ENCODE measurements at places on chromosomes 3 and 15.

- no peak for DNase-seq
Measured at GRCh38 chr3:79765911-79766310, 1.9 kb downstream of the ROBO1 start.

DNA sequence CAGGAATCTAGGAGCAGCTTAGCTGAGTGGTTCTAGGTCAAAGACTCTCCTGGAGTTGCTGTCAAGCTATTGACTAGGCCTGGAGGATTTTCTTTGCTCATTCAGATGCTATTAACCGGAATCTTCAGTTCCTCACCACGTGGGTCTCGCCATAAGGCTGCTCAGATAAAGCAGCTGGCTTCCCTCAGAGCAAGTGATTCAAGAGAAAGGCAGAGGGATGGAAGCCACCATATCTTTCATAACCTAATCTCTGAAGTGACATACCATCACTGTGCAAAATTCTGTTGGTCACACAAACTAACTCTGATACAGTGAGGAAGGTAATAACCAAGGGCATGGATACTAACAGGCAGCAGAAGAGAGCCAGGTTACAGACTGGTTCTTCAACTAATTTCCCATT, 72.7 kb upstream of the FLNB start:
- no peak for DNase-seq

GRCh38 chr15:28043691-28044091, 55.4 kb downstream of the OCA2 start:
- no peak for DNase-seq

- no peak for DNase-seq
Measured at GRCh38 chr3:58535531-58536500, 1.2 kb downstream of the ACOX2 start.

- peak; percentile 74 for DNase-seq
Measured at GRCh38 chr3:171028025-171028778, 1.7 kb upstream of the SLC2A2 start.

- DNase-seq, result no peak
Measured at GRCh38 chr3:196377321-196377720, 39.1 kb upstream of the TM4SF19 start.

GRCh38 chr3:71016178-71016845, 567.2 kb downstream of the FOXP1 start:
- DNase-seq, result no peak

GRCh38 chr3:12648384-12648959, 15.4 kb downstream of the RAF1 start:
- no peak for DNase-seq

DNA sequence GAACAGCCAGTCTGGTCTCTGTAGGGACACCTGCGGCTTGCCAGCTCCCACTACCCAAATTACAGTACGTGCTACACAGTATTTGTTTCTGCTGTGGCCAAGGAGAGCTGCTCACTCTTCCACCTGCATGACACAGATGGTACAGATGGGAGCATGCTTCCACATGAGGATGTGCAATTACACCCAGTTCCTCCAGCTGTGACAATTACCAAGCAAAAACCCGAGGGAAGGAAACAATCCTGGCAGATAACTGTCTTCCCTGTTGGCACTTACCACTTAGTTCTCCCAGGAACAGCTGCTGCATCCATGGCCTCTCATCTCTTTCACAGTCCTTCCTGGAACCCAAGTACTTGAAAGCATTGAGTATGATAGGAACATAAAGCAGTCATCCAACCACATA, 34.4 kb downstream of the DET1 start:
- no peak for DNase-seq

- no peak for DNase-seq
Measured at GRCh38 chr3:16359331-16359730, 94.3 kb downstream of the OXNAD1 start.

DNA sequence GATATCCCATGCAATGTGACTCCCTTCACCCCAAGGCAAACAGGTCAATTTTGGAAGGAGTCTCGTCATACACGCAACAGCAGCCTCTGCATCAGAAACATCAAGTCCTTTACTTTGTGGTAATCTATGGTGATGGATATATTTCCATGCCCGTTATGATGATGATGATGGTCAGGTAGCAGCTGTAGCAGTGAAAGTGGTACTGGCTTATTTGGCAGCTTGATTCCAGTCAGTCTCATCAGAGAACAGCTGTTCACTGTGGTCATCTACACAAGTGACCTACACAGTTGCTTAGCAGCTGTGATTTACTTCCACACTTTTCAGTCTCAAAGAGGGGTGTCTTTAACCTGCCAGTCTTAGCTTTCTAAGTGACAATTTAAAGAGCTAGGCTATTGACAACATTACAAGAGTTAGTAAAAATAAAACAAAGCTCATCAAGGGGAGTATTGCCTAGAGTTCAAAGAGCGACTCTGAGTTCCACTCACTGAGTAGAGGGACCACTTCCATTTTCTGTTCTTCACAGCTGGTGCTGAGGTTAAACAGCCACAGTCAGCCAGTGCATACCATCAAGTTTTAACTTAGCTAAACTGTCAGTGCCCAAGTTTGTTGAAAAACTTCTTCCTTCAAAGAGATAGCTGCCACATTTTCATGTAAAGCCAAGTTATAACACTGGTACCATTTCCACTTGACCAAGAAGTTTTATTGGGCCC, 587.4 kb upstream of the KCNMB2 start:
- no peak for DNase-seq

DNA sequence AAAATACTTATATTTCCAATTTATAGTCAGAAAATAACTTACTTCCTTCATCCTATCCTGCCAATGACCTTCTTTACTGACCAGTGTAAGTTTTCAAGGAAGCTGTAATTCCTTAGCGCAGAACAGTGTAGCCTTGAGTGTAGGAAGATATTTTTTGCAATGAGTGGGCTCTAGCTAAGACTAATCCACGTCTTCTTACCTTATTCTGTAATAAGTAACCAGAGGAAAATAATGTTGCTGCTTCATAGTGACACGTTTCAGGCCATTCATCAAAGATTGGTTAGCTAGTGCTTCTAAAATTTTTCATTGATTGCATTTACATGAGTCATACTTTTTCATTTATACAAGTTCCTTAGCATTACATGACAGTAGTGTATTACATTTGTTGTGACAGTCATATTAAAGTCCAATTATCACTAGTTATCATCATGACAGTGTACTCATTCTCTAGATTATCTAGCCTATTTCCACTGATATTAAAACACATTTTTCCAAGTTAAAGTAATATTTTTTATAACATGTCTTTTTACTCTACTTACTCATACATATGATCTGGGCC, 403.8 kb upstream of the EPHA3 start:
- no peak for DNase-seq

DNA sequence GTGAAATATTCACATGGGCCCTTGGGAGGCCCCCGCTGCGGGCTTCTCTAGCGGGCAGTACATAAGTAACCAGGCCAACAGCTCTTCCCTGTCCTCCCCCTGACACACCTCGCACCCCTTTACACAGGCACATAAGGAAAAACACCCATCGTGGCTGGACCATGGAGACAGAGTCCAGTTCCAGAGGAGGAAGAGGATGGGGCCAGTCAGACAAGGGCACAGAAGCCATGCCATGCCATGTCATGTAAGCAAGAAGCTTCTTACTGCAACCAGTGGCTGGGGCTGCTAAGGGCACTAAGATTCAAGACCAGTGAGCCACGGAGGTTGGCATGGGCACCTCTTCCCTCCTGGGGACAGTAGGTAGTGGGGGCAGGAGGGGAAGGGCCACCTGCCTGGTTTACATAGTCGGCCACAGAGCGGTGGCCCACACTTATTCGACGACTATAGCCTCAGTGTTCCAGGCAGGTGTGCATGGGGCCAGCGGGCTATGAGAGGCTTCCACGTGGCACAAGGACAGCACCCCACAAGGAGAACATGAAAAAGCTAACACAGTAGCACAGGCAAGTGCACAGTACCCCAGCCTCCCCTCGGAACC, 5.7 kb upstream of the CYP11A1 start:
- DNase-seq, result no peak

DNA sequence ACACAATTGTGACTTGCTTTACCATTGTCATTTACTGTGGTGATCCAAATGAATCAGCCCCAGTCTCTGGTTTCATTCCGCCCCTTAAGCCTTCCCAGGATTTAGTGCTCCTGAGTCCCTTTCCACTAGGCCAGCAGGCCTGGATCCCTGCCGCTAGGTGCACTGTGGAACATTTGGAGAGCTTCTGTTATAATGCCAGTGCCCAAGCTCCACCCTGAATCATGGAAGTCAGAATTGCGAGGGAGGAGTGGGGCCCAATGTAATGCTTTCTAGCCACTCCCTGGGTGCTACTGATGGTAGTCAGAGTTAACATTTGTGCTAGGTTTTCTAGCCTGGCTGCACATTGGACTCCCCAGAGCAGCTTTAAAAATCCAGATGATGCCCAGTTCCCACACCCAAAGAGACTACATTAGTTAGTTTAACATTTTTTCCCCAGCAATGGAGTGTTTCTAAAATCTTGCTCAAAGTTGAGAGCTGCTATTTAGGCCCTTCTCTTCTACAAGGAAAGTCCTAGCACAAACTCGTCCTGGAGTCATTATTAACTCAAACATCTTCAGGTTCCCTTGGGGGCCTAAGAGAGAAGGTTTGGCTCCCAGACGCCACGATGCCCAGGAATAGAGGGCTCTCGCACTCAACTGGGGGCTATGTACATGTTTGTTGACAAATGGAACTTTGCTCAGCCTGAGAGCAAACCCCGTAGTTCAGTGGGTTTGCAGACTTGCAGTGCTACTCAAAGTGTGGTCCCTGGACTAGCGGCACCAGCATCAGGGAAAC, 366.7 kb upstream of the PROK2 start:
- no peak for DNase-seq

GRCh38 chr15:90679959-90680358, 37.2 kb upstream of the BLM start:
- DNase-seq, result no peak

GRCh38 chr3:28595372-28595771, 246.7 kb upstream of the AZI2 start:
- DNase-seq, result no peak

DNA sequence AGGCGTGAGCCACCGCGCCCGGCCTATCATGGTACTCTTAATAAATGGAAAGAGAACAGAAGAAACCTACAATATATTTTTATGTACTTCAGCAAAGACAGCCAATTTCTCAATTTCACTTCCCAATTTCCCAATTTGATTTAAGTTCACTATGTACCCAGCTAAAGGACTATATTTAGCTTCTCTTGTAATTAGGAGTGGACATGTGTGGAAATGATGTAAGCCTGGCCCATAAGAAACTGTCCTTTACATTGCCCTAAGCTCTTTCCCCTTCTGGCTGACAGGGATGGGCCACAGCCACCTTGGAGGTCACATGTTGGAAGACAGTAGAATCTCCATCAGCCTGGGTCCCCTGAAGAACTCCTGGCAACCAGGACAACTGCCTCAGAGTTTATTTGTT, 6.2 kb downstream of the TMEM39A start:
- DNase-seq, result no peak

GRCh38 chr3:32374788-32375595, 16.7 kb upstream of the CMTM7 start:
- DNase-seq, result no peak

DNA sequence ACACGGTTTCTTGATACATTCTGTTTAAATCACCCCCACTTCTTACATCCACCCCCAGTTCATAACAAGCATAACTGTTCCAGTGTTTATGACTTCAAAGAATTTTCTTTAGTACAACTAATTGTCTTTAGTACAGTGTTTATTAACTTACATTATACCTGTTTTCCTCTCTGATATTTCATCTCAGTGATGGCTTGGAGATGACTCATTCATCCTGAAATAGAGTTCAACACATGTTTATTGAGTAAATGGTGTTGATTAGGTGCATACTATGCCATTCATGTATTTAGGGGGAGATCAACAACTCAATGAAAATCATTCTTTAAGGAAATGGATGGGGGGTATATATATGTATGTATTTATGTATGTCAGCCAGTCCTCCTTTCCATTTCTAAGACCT, 21.7 kb upstream of the UTS2B start:
- no peak for DNase-seq

DNA sequence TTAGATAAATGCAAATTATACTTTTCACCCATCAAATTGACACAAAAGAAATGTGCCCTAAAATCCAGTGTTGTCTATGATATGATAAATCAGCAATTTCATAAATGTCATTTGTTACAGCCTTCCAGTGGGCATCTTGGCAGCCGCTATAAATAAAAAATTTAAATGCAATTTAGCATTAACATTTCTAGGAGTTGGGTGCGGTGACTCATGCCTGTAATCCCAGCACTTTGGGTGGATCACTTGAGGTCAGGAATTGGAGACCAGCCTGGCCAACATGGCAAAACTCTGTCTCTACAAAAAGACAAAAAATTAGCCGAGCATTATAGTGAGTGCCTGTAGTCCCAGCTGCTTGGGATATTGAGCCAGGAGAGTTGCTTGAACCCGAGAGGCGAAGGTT, 65.9 kb upstream of the POMGNT2 start:
- no peak for DNase-seq

DNA sequence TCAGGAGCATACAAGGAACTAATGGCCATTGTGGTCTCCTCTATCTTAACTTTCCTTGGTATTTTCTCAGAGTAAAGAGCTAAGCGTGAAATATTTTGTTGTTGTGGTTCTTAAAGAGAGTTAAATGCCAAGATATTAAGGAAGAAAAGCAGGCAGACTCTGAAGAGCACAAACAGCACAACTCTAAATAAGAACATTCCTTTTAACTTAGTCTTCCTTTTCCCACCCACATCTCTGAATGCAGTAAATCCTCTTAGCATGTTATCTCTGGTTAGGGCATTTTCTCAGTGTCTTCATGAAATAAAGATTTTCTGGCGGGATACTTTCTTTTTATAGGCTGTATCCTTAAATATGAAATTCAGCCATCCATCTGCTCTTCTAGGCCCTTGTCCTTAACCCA, 1.5 kb downstream of the GPR87 start:
- DNase-seq, result no peak

- peak; percentile 71 for DNase-seq
Measured at GRCh38 chr3:56783644-56784447, 17.9 kb downstream of the ARHGEF3 start.

DNA sequence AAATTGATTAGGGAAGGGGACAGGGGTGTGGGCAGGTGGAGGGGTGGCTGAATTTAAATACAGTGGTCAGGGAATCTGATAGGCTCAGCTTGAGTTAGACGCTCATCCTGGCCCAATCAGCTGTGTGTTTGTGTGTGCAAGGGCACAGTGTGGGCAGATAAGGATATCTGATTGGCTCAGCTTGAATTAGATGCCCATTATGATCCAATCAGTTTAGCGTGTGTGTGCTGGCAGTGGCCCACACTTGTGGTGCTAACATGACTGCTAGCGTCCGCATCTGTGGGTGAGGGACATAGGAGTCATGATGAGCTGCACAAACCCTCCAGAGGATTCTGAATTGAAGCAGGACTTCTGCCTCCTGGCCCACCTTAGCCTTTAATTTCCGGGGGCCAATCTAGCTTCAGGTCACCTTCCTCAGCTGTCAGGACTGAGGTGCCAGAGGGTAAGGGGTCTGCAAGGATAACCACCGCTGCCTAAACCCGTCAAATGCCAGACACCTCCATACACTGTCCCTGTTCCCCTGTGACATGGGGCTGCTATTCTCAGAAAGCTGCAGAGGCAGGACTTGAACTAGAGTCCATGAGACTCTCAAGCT, 97.3 kb downstream of the CORO2B start:
- no peak for DNase-seq

Measured in activated CD8-positive, alpha-beta memory T cell treated with anti-CD3 and anti-CD28 coated beads, Interleukin-2, amount 50 U/mL, for 48 hours (primary cell).